CD8-positive, alpha-beta memory T cell (primary cell): ENCODE measurements at places on chromosomes 16 and 17. TPM values are rescaled to one million over a fixed set of nuclear protein-coding genes. Genes with fewer than 3 reads are reported as not detected.
A peak's percentile ranks its signal among the peaks of the same experiment; 100 is the strongest.

DNA sequence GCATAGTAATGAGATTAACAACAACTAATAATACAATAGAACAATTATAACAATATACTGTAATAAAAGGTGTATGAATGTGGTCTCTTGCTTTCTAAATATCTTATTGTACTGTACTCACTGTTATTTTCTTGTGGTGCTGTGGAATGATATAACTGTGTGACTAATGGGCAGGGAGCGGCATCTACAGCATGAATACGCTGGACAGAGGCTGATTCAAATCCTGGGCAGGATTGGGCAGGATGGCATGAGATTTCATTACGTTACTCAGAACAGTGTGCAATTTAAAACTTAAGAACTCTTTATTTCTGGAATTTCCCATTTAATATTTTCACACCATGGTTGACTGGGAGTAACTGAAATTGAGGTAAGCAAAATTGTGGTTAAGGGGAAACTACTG is 1239.8 kb upstream of the GOT2 start:
- DNase-seq = no peak

Gene OSGIN1
- total RNA-seq = 0.86 TPM

DNA sequence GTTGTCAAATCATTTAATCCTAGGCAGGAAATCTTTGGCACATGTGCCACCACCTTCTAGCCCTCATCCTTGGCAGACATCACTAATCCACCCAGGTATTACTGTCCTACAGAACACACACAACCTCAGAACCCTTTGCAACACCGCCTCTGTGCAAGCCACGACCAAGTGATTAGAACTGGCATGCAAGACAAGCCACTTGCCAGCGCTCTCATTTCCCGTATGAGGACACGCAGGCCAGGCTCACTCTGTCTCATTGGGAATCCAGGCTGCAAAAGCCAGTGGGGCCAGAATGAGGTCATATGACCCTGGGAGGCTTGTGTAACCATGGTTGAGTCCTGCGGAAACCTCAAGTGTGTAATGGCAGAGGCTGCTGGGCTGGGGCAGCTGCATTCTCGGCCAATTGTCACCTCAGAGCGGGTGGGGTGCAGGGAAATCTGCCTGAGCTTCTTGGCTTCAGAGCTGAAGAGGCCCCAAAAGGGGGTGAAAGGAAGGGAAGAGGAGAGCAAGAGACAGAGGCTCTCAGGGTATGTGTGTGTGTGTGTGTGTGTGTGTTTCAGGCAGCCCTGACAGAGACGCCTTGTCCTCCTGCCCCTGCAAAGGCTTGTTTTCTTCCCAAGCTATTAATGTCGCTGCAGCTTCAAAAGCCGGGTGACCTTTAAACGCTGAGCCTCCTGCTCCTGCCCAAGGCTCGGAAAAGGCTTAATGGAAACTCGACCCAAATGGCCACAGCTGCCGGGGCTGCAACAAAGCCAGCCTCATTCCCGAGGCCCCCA is 43.2 kb upstream of the MRPS23 start:
- no peak for DNase-seq

Gene FKBP10
- total RNA-seq = 1.4 TPM

Gene NTN1
- total RNA-seq = 0.33 TPM

Gene CDK3
- total RNA-seq = 5.5 TPM

Gene ADAP2
- 2.3 TPM for total RNA-seq

Gene DLX3
- 0.15 TPM for total RNA-seq

Gene UMOD
- not detected for total RNA-seq

GRCh38 chr16:86118467-86119307 is 219.7 kb downstream of the IRF8 start:
- no peak for DNase-seq

DNA sequence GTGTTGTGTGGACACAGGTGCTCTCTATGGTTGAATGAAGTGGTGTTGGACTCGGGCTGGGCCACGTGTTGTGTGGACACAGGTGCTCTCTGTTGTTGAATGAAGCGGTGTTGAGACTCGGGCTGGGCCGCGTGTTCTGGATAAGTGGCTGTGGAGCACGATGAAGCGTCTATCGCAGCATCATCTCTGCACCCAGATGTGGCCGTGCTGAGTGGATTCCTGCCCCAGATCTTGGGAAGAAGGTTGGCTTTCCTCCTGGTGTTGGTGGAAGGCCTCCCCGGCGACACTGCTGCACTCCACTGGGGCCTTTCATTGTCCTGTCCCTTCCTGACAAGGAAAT is 69.1 kb downstream of the RPTOR start:
- DNase-seq = no peak

DNA sequence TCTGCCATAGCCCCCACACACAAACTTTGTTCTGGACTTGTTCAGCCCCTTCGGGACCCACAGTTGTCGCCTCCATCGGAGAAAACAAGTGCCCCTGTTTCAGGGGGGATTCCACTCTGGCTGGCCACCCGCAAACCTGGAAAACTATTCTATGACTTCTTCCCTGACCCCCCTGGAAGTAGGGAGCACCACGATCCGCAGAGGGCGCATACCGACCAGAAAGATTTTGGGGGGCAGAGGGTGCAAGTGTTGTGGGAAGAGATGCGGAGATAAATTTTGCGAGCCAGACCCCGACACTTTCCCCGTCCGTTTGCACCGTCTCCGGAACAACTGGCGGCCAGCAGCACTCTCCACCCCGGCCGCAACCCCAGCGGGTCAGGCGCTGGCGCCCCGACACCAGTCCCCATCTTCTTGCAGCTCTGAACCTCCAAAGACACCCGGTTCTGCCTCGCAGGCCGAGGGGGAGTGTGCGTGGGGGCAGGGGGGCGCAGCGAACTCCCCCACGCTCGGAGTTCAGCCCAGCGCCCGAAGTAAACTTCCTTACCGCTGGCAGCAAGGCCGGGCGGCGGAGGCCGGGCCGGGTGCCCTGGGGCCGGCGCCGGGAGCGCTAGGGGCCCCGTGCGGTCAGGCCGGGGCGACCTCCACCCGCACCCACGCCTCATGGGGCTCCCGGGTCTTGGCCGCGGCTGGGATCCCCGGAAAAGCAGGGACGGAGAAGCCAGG is 744 bp downstream of the SALL1 start:
- no peak for DNase-seq

Gene SLC5A10
- total RNA-seq = not detected

- no peak for DNase-seq
These were observed 676.7 kb upstream of the SOX9 start for GRCh38 chr17:71444078-71444477.

DNA sequence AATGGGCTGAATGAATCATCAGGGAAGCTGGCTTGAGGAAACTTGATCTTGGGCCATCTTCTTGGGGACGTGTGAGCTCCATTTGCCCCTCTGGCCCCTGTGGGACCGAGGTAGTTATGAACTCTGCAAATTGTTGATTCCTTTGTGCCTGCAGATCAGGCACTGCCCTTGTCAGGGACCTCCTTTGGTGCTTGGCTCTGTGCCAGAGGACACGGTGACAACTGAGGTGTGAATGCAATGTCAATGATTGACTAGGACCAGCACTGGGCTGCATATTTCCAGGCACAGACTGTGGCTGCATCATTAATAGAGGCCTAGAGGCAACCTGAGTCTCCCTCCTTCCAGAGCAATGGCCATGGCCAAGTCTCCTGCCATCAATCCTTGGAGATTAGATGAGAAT is 23.8 kb downstream of the PDILT start:
- DNase-seq = no peak

GRCh38 chr16:56945847-56946527 is 14.0 kb downstream of the HERPUD1 start:
- no peak for DNase-seq

Gene G6PC3
- total RNA-seq = 38.3 TPM

DNA sequence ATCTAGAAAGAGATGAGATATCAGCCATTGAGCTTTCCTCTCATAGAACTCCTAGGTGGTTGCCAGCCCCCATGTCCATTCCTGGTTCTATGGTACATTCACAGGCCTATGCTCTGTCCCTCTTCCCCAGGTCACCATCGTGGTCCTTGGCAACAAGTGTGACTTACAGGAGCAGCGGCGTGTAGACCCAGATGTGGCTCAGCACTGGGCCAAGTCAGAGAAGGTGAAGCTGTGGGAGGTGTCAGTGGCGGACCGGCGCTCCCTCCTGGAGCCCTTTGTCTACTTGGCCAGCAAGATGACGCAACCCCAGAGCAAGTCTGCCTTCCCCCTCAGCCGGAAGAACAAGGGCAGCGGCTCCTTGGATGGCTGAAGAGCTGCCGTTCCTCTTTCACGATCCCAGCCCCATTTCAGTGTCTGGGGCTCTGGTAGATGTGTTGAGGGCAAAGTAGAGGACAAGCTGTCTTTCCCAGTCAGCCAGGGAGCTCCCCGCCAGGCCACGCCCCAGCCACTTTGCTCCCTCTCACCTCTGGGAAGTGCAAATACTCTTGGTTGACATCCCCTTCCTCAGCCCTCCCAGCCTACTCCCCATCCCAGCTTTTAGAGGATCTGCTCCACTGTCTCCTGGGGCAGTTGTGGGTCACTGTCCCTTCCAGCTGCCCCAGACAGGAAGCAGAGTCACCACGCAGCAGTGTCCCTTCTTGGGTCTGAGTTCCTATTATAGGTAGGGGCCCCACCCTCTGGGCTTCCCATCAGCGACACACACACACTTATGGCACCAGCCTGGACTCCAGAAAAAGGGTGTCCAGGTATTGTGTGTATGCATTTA is 3.8 kb downstream of the NKIRAS2 start:
- DNase-seq = no peak

- no peak for DNase-seq
These were observed 47.8 kb upstream of the HAS3 start for GRCh38 chr16:69057400-69058378.

GRCh38 chr16:4767872-4768548 is 1.0 kb upstream of the ZNF500 start:
- DNase-seq = no peak

DNA sequence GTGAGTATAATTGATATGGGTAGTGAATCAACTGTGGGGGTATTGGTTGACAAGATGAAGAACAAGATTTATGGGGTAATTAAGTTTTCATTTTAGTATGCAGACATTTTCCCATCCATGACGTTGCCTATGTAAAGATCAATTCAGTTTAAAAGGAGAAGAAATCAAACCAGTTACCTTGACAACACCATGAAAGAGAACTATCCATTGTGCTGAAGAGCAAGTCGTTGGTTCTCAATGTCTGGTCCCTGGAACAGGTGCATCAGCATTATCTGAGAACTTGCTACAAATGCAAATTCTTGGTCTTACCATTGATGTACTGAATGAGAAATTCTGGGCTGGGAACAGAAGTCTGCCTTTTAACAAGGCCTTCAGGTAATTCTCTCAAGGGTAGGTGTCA is 801 bp upstream of the OR4D2 start:
- DNase-seq = no peak

DNA sequence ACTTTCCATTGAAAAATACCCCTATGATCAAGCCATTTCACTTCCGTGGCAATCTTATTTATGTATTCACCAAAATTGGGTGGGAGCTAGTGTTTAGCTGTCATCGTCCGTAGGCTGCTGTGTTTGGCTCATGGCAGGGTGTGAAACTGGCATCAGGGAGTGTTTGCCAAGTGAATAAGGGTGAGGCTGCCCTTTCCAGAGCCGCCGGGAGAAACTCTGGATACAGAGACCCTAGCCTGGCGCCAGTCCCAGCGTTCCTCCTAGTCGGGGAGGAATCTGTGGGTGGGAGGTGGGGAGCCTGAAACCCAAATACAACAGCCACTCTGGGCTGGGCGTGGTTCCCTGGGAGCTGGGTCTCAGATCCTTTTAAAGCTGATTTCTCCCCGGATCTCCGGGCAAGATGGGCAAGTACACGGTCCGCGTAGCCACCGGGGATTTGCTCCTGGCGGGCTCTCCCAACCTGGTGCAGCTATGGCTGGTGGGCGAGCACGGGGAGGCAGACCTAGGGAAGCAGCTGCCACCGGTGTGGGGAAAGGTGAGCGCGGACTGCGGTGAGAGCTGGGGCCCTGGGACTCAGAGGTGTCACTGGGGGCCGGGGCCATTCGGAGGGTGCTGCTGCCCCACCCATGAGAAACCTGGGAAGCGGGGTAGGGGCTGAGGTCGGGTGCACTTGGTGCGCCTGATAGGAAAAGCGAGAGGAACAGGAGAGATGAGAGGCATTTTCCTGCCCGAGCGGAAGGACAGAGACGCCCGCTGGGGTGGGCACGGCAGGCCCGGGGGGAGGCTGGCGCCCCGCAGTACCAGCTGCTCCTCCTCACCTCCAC is 62.1 kb upstream of the TEKT1 start:
- no peak for DNase-seq

DNA sequence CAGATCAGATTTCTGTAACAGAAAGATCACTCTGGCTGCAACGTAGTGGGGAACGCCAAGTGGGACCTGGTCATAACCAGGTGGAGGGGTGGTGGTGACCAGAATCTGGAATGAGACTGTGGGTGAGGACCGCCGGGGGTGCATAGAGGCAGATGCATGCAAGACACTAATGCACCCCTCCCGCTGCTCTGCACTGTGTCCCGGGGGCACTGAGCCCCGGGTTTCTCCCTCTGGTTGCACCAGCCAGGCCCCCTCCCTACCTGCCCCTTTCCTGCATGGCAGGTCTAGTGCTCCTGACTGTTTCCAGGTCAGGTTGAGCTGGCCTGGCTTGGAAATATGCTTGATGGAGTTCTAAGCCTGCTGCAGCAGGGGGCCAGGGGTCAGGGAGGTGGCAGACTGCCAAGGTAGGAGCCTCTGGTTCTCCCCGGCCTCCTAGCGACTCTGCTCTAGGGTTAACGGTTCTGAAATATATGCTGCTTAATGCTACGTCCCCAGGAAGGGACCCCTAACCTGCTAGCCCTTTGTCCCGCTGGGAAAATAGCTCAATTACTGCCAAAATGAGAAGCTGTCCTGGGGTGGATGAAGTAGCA is 94.3 kb downstream of the SDK2 start:
- no peak for DNase-seq

- DNase-seq = no peak
These were observed 34.2 kb upstream of the NLRP1 start for GRCh38 chr17:5618476-5618875.

- no peak for DNase-seq
These were observed 411.8 kb upstream of the ASIC2 start for GRCh38 chr17:33704856-33705255.

Gene ZPBP2
- 0.74 TPM for total RNA-seq

DNA sequence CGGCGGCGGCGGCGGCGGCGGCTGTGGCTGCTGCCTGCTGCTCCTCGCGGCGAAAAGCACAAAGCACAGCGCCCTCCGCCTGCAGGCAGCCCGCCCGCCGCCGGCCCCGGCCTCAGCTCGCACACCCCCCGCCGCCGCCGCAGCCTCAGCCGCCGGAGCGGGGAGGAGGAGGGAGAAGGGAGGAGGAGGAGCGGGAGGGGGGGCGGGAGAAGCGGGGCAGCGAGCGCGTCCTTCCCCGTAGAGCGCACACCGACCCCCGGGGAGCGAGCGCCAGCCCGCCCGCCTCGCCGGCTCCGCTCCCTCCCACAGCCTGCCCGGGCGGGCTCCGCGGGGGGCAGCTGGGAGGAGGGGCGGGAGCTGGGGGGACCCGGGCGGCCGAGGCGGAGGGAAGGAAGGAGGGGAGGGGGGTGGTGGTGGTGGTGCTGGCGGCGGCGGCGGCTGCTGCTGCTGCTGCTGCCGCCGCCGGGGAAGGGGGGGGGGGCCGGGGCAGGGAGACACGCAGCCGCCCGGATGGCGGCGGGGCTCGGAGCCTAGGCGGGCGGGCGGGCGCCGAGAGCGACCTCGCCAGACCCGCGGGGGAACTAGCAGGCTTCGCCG is at the start of gene UBTF:
UBTF (minus strand) TSS at position 60 of the 597 bp plus-strand sequence. CDS start 1,446 bp downstream, outside the sequence.
- DNase-seq = peak; percentile 62

Gene DNAI2
- total RNA-seq = 0.37 TPM

Gene LPCAT2
- 0.33 TPM for total RNA-seq

GRCh38 chr17:80303824-80304223 is 43.2 kb downstream of the RNF213 start:
- no peak for DNase-seq
